HuH-7 (cell line): ENCODE measurements at places on chromosomes 7 and 10.

DNA sequence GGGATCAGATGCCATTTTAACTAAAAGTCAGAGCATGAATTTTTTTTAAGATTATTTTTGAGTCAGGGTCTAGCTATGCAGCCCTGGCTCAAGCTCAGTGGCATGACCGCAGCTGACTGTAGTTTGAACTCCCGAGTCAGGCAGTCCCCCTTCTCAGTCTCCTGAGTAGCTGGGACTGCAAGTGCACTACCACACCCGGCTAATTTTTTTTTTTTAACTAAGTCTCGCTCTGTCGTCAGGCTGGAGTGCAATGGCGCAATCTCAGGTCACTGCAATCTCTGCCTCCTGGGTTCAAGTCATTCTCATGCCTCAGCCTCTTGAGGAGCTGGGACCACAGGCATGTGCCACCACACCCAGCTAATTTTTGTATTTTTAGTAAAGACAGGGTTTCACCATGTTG lies 7.8 kb downstream of the TAS2R41 start:
- no peak for DNase-seq

- no peak for DNase-seq
Measured at GRCh38 chr7:36644625-36645422, 79.5 kb downstream of the AOAH start.

GRCh38 chr10:60236869-60237524 lies 152.7 kb downstream of the ANK3 start:
- DNase-seq = no peak

DNA sequence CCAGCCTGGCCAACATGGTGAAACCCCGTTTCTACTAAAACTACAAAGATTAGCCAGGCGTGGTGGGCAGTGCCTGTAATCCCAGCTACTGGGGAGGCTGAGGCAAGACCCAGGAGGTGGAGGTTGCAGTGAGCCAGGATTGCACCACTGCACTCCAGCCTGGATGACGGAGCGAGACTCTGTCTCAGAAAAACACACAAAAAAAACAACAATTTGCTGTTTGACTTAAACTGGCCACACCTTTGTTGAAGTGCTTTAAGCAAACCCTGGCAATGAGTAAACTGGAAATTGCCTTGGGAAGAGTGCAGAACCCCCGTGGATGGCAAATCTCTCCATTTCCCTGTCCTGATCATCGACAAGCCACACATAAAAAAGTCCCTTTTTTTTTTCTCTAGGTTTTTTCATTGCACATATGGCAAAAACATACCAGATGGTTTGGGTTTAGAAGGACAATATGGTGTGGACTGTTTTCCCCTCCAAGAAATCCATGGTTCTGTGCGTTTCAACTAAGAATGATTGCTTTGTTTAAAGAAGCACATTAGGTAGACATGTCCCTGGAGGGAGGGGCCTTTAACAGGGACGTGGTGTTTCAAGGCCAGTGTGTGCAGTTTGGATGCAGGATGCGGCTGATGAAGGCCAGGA lies 76.9 kb downstream of the NRP1 start:
- peak; percentile 36 for DNase-seq

GRCh38 chr10:37865957-37866803 lies 8.8 kb upstream of the ZNF248 start:
- no peak for DNase-seq

GRCh38 chr7:70619130-70619529 lies 512.8 kb upstream of the GALNT17 start:
- DNase-seq = no peak

GRCh38 chr10:95303535-95303934 lies 12.7 kb upstream of the PDLIM1 start:
- no peak for DNase-seq

GRCh38 chr7:151351027-151351426 lies 9.4 kb downstream of the NUB1 start:
- DNase-seq = no peak
